ENCODE measurements at places on chromosomes 11 and 22. TPM values are rescaled to one million over a fixed set of nuclear protein-coding genes. Genes with fewer than 3 reads are reported as not detected.

Gene TREH
- total RNA-seq: not detected

Gene FGF19
- not detected for total RNA-seq

Gene LGALS12
- total RNA-seq: not detected

Gene UBQLNL
- 0.05 TPM for total RNA-seq

Gene LDLRAD3
- total RNA-seq: 9.7 TPM

Gene C11orf97
- total RNA-seq: not detected

Gene PGA5
- not detected for total RNA-seq

Gene OR4C3
- not detected for total RNA-seq

Gene CDC42BPG
- 0.34 TPM for total RNA-seq

Gene GGTLC2
- not detected for total RNA-seq

Gene HBB
- total RNA-seq: not detected

Gene MYOD1
- not detected for total RNA-seq

Gene LRP4
- 2.2 TPM for total RNA-seq

Data from dermis blood vessel endothelial cell (primary cell).